Activated naive CD8-positive, alpha-beta T cell treated with anti-CD3 and anti-CD28 coated beads, Interleukin-2, amount 10 ng/mL, durations not matched to agents 7 days and 5 days (primary cell): ENCODE measurements at places on chromosomes 11 and 22. TPM values are rescaled to one million over a fixed set of nuclear protein-coding genes. Genes with fewer than 3 reads are reported as not detected.

DNA sequence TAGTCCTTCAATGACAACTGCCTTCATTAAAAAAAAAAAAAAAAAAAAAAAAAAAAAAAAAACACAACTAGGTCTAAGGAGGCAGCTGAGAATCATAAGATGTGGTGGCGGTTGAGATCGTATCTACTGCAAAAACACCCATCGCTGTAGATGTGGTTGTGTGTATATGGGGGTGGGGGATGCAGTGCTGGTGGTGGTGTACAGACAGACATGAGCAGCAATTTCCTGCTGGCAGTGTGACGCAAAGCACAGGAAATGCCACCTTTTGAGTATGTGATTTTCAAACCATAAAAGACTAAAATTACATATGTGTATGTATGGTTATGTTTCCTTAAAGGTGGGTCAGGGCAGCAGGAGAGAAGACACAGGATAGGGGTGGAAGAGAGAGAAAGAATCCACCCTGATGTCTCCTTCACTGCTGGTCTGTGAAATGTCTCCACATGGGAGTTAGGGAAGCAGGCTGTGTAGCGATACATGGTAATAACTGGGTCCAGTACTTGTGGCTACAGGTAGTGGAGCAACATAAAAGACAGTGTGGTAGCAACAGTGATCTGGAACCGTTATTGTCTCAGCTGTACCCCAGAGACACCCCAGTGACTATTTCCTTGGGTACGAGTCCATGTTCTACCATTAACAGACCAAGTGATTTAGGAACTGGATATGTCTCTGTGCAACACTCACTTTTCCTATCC lies 57.9 kb downstream of the SYTL2 start:
- peak; percentile 73 for DNase-seq

- DNase-seq, result no peak
Observed at GRCh38 chr11:123587559-123587958, 66.9 kb downstream of the SCN3B start.

DNA sequence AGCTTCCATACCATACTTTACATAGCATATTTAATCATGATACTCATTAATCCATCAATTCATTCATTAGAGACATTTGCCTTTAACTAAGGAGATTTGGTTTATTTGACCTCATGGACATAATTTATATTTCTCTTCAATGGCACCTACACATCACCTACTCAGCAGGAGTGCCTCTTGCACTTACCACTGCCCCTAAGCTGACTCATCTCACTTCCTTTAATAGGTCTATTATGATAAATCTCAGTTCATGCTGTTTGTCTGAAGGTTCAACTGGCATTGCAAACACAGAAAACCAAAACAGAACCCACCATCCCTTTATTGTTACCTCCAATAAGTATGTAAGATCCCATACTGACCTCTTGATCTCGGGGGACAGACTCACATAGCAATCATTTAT lies 186.7 kb downstream of the LUZP2 start:
- DNase-seq, result no peak

GRCh38 chr22:31085928-31086327 lies 4.8 kb downstream of the SMTN start:
- no peak for DNase-seq

GRCh38 chr11:15616130-15617105 lies 501.7 kb downstream of the INSC start:
- no peak for DNase-seq

DNA sequence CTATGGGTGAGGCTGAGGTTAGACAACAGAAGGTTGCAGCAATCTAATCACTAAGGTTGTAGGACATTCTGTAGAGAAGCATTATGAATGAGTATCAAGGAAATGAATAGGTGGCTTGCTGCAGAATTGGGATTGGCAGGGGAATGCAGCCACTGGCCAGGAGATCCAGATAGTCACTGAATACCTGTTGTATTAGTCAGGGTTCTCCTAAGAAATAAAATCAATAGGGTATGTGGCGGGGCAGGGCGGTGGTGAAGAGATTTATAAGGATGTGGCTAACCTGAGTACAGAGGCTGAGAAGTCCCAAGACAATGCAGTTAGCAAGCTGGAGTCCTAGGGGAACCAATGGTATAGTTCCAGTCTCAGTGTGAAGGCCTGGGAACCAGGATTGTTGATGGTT lies 163.0 kb downstream of the SPON1 start:
- DNase-seq, result no peak

DNA sequence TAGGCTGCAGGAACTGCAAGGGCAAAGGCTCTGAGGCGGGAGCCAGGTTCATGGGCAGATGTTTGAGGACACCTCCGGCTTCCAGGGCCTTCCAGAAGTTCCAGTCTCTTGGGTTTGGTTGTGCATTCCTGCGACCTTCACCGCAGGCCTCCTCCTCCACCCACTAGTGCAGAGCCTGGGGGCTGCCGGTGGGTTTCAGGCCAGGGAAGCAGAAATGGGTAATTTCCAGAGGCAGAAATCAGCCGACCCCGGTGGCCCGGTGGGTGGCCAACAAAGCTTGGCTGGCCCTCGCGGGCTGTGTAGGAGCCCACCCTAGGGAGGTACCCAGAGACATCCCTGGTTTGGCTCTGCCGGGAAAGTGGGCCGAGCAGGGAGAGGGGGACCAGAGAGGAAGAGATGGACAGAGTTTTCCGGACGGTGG lies 417 bp upstream of the PHETA2 start:
- no peak for DNase-seq

DNA sequence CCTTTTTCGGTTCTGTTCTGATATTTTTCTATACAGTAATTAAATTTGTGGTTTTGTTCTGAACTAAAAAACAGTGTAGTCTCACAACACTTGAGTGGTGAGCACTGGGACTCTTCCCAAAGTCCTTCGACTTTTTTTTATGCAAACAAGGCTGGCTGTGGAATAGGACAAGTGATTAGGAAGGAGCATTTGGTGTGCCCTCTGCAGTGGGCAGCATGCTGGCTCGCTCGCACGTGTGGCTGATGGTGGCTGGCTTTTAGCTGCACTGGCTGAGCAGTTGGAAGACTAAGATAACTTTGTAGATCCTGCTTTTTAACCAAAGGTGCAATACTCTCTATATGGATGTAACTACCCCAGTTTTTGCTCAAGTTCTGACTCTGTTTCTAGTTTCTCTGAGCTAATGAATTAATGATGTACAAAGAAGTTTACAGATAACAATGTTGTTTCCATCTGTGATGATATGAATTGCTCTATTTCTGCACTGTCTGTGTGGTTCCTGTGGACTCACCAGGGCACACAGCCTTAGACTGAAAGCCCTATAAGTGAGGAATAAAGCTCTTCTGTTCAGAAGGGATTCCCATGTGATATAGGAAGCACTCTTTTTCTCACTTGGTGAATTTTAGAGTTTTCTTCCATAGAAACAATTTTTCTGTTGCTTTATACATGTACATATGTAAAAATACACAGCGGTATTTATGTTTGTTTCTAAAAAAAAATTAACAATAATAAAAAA lies 143.1 kb upstream of the RASSF10 start:
- no peak for DNase-seq

DNA sequence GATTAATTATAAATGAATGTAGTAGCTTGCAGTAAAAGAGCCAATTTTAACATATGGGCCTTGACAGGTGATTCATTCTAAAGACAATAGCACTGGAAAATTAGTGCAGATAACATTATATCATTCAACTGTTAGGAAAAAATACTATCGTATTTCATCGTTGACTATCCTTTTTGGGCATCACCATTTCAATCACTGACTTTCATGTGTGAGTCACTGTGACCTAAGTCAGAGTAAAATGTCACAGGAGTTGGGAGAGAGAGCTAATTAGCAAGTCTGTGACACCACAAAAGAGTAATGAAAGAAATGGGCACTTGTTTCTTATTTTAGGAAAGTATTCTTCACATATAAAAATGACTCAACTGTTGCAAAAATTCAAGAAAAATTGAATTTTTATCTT lies 253.8 kb upstream of the CNTN5 start:
- DNase-seq, result no peak

DNA sequence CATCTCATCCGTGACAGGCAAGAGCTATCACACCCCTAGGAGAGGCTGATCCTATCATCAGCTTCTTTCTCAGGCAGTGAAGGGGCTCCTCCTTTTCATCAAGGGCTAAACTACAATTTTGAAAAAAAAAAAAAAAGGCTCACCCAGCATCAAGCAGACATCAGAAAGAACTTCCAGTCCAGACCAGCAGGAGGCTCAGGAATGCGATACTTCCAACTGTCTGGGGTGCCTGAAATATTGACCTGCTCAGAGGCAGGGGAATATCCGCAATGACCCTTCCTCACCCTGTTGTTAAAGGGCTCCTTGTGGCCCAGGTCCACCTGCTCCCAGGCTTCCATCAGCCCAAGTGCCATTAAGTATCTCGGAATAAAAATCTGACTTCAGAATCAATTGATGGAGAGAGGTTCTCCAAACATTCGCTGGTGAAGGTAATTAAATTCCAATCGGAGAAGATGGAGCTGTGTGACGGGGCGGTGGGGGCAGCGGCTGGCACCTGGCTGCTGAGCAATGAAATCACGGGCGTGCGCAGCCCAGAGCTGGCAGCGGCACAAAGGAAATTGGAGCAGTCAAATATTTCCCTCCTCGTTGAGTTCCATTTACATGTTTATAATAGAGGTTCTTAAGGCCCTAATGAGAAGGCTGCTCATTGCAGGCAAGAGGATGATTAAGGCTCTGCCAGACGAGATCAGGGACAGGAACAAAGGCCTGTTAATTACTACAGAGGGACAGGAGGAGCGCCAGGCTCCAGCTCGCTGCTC lies 69.0 kb upstream of the THY1 start:
- no peak for DNase-seq

GRCh38 chr11:125494974-125495725 lies 915 bp downstream of the FEZ1 start:
- DNase-seq, result peak; percentile 42

- DNase-seq, result no peak
Observed at GRCh38 chr11:65305501-65306268, 9.0 kb upstream of the CDC42EP2 start.

DNA sequence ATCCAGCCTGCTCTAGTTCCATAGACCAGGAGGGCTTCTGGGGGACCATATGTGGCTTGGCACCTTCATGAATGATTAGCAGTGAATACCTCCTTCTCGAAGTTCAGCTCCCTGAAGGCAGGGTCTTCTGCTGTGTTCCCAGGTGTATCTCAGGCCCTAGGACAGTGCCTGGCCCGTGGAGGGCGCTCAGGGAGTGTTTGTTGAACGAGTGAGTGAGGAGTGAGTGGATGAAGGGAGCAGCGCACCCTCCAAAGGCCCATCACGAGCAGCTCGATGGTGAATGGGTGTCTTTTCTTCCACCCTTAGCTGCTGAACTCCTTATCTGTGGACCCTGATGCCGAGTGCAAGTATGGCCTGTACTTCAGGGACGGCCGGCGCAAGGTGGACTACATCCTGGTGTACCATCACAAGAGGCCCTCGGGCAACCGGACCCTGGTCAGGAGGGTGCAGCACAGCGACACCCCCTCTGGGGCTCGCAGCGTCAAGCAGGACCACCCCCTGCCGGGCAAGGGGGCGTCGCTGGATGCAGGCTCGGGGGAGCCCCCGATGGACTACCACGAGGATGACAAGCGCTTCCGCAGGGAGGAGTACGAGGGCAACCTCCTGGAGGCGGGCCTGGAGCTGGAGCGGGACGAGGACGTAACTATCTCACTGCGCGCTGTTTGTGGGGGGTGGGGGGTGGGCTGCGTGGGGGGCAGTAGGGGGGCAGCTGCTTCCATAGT lies 9.5 kb downstream of the ANO1 start:
- no peak for DNase-seq

DNA sequence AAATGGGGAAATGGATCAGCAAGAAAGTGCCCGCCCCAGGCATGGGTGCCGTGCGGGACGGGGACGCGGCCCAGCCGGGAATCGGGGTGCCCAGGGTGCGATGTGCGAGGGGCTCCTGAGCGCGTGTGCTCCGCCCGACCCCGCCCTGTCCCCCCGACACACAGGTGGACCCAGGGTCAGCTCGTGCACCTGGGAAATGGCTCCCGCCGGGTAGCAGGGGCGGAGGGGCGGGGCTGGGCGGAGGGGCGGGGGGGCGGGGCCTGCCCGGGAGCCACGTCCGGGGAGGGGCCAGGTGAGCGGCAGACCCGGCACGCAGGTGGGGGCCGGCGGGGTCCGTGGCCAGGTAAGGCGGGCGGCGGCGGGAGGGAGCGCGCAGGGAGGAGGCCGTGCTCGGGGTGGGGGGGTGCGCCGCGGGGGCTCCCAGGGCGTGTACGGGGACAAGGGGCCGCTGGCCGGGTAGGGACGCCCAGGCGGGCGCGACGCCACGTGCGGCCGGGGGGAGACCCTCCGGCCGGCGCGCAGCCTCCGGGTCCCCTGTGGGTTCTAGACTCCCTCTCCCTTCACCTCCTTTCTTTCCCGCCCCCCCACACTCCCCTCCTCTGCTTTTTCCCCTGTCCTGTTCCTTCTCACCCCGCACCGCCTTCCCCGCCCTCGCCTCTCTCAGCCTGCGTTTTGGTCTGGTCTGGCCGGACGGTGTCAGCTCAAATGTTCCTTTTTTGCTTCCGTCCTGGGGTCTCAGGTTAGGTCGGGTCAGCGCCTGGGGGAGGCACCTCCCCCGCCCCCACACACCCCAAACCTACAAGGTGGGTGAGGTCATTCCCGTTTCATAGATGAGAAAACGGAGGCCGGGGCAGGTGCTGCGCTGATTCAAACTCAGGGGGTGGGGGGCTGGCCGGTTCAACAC lies at the start of gene ARHGAP8:
ARHGAP8 (plus strand) TSS at position 291 of the 904 bp plus-strand sequence. CDS start 33,953 bp downstream, outside the sequence.
- no peak for DNase-seq

DNA sequence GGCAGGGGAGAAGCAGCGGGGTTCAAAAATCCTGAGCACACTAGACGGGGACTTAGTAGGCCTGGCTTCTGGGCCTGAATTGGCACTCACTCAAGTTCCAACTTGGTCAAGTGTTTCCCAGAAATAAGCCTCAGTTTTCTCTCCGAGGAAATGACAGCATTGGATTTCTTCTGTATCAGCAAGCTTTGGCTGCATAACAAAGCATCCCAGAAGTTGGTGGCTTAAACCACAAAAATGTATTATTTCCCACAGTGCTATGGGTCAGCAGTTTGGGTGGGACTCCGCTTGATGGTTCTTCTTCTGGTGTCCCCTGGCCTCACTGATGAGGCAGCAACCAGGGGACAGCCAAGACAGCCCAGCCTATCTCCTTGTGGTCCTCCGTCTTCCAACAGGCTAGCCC lies 1.6 kb upstream of the CYTH4 start:
- DNase-seq, result no peak

- DNase-seq, result no peak
Observed at GRCh38 chr11:86515297-86516094, 140.8 kb downstream of the CCDC81 start.

GRCh38 chr11:76250520-76251225 lies 44.4 kb upstream of the WNT11 start:
- DNase-seq, result no peak

Gene OR51B5
- not detected for total RNA-seq

Gene CDKN1C
- 2.9 TPM for total RNA-seq

Gene CRYBB3
- 0.71 TPM for total RNA-seq

Gene ELMOD1
- total RNA-seq, result not detected

Gene DNAJB7
- total RNA-seq, result not detected

Gene UPK3A
- total RNA-seq, result not detected

Gene MRGPRE
- total RNA-seq, result not detected
